ENCODE measurements at places on chromosomes 2 and 18.

DNA sequence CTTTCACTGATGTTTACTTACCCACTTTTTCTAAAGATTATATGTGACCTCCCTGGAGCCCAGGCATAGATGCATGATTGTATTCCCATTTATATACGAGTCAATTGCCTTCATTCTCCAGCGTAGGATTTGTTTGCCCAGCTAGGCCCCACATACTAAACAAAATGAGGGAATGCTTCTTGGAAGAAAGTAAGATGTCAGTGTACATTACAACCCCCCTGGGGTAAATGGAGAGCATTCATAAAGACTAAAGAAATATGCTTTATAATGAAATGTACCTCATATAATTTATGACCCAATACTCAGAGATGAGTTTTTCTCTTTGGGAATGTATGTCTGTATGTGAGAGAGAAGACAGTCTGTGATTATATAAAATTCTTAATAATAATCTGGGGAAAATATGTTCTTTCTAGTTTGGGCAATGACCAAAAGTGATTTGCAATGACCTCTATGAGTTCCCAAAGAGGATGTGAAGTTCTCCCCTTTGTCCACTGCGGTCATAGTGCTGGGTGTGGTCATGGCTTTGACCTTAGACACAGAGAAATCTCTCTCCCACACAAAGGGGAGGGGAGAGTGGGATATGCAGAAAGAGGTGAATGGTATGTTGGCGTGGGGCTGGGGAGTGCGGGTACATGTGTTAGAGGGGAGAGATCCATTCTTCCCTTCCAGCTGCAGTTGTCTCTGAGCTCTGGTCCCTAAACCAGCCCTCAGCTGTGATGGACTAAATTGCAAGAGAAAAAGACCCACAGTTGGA, 175.6 kb downstream of the EN1 start:
- DNase-seq = no peak

DNA sequence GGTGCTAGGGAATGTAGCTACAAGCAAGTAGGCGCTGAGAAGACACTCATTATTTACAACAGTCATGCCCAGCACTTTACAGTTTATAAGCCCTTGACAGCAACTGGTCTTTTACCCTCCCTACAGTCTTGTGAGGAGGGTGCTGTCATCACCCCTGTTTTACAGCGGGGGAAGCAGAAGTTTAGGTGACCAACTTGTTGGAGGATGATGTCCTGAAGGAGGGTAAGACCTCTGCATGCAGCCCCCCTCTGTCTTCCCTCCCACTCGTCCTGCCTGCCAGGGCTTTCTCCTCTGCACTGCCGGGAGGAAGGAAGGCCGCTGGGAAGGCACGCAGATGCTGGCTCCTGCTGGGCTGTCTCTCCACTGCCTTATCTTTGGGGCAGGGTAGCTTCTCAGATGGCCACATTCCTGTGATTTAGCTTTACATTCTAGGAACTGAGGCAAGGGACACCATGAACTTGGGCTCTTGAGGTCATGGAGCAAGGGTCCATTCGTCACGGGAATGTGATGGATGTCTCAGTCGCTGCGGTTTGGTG, 972 bp downstream of the IL1R1 start:
- no peak for DNase-seq

DNA sequence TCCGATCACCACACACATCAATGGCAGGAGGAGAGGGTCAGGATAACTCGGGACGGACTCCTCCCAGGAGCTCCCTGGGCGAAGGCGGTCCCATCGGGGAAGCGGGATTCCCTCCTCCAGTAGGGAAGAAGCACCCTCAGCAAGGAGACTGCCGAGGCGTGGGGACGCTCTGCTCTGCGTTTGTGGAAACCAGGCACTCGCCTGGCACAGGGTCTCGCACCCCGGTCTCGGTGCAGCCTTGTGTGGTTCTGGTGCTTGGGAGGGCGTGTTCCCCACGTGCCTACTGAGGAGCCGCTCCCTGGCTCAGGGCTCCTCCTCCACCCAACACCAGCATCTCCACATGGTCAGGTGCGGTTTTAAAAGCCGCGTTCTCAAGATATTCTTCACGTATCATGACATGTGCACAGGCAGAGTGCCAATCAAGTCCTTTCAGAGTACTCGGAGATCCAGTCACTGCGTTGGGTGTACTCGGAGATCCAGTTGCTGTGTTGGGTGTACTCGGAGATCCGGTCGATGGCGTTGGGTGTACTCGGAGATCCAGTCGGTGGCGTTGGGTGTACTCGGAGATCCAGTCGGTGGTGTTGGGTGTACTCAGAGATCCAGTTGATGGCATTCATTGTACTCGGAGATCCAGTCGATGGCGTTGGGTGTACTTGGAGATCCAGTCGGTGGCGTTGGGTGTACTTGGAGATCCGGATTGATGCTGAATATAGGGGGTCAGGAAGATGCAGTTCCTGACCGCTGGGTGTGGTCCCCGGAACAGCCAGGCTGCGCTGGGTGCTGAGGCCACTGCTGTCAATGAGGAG, 117.5 kb downstream of the RTP5 start:
- DNase-seq = no peak

DNA sequence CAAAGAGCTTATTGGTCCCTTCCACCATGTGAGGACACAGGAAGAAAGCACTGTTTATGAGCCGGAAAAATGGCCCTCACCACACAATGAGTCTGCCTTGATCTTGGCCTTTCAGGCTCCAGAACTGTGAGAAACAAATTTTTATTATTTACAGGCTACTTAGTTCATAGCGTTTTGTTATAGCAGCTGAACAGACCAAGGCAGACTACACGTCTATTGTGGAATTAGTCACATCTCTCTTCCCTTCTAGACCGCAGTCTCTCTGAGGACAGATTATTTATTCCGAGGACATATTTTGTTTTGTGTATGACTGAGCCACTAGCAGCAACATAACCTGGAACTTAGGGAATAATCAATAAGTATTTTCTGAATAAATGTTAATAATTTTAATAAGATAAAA, 125.5 kb downstream of the ASB1 start:
- DNase-seq = no peak

- no peak for DNase-seq
These were observed 242.0 kb upstream of the STON1 start for GRCh38 chr2:48287976-48288375.

GRCh38 chr2:30255466-30256408, 24.4 kb downstream of the LBH start:
- no peak for DNase-seq

GRCh38 chr18:1595195-1595594, 690.5 kb downstream of the ADCYAP1 start:
- no peak for DNase-seq

DNA sequence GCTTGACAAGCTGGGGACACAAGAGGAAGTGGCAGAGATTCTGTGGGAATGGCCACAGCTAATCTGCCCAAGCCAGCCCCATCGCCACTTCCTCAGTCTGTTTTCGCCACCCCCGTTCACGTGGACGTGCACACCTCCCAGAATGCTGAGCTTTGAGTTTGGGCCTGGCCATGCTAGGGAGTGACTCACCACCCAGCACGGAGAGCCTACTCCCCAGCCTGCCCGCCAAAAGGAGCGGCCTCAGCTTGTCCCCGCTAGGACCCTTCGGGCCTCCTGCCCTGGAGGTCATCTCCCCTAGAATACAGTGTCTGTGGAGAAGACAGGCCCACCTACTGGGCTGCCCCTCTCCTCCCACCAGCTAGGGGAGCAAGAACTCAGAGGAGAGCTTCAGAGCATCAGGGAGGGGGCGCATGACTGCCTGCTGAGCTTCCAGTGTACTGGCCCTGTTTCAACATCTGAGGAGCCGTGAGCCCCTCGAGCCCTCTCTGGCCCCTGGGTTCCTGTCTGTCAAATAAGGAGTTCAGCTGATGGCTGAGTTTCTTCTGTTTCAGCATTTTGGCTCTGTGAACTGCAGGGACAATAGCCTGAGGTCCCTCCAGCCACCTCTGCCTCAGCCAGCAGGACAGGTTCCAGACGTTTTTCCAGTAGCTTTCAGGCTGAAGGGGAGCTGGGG, 5.1 kb downstream of the SLC35F6 start:
- DNase-seq = no peak

- DNase-seq = no peak
These were observed 80.8 kb downstream of the EHD3 start for GRCh38 chr2:31314761-31315160.

DNA sequence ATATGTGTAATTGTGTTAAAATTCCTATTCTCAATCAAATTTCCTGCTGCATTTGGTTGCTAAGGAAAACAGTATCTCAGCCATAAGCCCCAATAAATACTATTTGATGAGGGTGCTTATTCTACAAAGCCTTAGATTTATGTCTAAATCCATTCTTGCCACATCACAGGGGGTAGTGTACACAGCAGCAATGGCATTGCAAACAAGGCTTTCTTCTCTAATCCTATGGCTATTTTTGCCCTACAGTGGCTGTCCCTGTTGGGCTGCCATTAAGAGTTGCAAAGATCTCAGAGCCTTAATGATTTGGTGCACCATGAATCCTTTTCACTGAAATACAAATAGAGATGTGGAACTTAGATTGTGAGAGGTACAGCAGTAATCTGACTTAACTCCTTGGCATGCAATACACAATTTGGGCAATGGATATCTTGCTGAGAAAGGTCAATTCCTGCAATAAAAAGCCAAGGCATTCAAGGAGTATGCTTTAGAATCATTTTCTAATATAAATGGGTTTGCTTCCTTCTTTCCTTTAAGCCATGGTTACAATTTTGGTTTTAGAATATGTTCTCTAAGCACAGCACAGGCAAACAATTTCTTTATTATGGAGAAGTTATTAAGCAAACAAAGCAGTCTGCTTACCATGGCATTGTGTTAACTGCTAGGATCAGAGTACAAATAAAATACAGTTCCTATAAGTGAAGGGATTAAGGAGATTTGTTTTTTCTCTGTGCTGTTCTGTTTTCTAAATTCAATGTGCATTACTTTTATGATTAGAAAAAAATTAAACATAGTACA, 69.8 kb upstream of the CD302 start:
- no peak for DNase-seq

DNA sequence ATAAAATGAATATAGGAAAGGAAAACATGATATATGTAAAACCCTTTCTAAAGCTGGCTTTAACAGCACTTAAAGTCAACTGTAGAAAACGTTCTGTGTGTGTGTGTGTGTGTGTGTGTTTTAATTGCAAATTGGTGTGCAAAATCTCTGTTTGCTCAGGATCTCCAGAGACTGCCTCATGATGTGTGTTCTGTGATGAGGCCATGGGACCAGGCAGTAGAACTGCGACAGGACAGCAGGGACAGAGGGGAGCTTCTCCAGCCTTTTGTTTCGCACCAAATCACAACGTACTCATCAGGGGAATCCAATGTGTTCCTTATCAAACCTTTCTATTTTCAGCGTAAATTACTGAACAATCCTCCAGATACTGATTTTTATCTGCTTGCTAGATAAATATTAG, 66.7 kb downstream of the NXPH2 start:
- DNase-seq = no peak

GRCh38 chr2:170582313-170582712, 132.8 kb upstream of the SP5 start:
- no peak for DNase-seq

DNA sequence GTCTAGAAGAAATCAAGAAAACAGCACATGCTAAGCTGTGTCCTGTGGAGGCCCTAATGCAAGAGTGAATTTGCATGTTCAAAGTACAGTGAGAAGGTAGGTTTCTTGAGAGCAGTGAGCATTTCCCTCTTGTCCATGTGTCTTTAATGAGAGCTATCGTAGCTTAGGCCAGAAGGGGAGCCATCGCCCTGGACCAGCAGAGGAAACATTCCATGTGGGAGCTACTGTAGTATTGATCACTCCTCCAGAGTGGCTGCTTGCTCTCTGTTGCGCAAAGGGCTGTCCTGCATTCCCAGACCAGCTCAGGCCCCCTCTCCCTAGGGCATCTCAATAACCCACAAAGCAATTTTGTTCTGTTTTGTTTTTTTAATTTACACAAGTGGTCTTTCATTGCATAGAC, 950.1 kb downstream of the CNTNAP5 start:
- no peak for DNase-seq

DNA sequence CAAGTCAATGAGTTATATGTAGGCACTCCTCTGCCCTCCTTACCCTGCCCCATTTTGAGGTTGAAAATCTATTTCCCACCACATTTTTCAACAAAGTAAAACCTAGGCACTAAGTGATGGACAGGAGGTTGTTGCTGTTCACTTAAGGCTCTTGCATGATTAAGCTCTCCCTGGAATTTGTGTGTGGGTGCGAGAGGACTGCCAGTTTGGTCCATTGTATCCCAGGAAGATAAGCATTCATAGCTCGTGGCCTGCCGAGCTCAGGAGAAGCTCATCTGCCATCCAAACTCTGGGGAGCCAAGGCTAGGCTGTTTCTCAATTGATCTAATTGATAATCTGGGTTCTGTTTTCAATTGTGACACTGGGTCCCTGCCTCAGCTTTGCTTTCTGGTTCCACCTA, 4.7 kb upstream of the MAP4K4 start:
- no peak for DNase-seq

- DNase-seq = no peak
These were observed 141.5 kb downstream of the CDC42EP3 start for GRCh38 chr2:37529830-37530415.

GRCh38 chr2:29317077-29317517, 201.9 kb downstream of the CLIP4 start:
- no peak for DNase-seq

DNA sequence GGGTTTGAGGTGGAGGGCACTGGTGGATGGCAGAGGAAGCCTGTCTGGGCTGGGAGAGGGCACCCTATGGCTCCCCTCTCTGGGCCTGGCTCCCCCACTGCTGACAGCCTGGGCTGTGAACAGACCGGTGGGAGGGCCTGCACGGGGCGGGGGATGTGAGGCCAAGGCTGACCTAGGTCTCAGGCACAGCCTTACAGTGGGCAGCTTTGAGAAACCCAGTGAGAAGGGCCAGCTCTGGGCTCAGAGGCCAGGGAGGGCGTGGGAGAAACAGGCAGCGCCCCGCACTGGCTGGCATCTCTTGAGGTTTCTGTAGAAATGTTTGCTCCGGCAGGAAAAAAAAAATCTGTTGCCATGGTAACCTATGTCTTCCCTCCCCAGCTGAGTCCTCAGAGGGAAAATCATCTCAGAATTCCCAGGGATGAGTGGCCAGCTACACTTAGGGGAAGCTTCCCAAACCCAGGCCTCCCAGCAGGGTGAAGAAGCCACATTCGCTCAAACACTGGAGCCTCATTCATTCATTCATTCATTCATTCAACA, 71.7 kb upstream of the TAF1B start:
- no peak for DNase-seq

- DNase-seq = no peak
These were observed 55.4 kb downstream of the POU3F3 start for GRCh38 chr2:104909317-104909716.

- no peak for DNase-seq
These were observed 71.2 kb downstream of the CUL3 start for GRCh38 chr2:224513991-224514390.

- peak; percentile 96 for DNase-seq
These were observed 380.6 kb downstream of the FBXO15 start for GRCh38 chr18:73766910-73767515.

All from Jurkat, Clone E6-1 (cell line).